Activated CD4-positive, alpha-beta T cell treated with anti-CD3 and anti-CD28 coated beads, Interleukin-2, amount 50 U/mL, for 4 hours (primary cell): ENCODE measurements at places on chromosomes 5 and 9.

- DNase-seq: no peak
Observed at GRCh38 chr5:33662722-33663427, 222.1 kb downstream of the TARS1 start.

DNA sequence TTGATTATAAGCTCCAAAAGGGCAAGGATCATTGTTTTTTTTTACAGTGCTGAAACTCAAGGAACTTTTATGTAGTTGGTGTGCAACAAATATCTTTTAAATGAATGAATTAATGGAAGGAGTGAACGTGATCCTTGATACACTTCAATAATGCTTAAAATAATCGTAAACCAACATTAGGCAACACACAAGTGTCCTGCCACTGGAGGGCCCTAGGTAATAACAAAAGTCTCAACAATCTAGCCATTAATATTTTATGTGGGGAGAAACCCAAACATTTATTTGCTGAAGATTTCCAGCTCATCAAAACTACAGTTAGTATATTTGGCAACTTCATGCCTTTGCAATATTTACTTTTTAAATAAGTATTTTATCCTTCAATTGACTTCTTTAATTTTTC, 309.0 kb upstream of the FBXL7 start:
- no peak for DNase-seq

- DNase-seq: no peak
Observed at GRCh38 chr5:35136386-35136785, 88.6 kb upstream of the AGXT2 start.

GRCh38 chr5:9226016-9226536, 319.8 kb downstream of the SEMA5A start:
- DNase-seq: no peak

- DNase-seq: no peak
Observed at GRCh38 chr5:108528655-108529054, 146.8 kb upstream of the FBXL17 start.

GRCh38 chr9:133332381-133332730, 3.6 kb downstream of the SURF6 start:
- DNase-seq: no peak
